ENCODE measurements at places on chromosomes 11 and 22.

GRCh38 chr11:113859665-113860064 is 15.7 kb downstream of the USP28 start:
- no peak for DNase-seq

- no peak for DNase-seq
Measured at GRCh38 chr11:111870113-111870512, 1.3 kb downstream of the ALG9 start.

- DNase-seq: no peak
Measured at GRCh38 chr11:12389676-12390657, 12.6 kb downstream of the PARVA start.

GRCh38 chr11:64203421-64204079 is 3.0 kb upstream of the FERMT3 start:
- DNase-seq: no peak

- no peak for DNase-seq
Measured at GRCh38 chr11:47852053-47852452, 3.9 kb upstream of the NUP160 start.

- DNase-seq: no peak
Measured at GRCh38 chr11:70146895-70147520, 56.1 kb upstream of the FADD start.

DNA sequence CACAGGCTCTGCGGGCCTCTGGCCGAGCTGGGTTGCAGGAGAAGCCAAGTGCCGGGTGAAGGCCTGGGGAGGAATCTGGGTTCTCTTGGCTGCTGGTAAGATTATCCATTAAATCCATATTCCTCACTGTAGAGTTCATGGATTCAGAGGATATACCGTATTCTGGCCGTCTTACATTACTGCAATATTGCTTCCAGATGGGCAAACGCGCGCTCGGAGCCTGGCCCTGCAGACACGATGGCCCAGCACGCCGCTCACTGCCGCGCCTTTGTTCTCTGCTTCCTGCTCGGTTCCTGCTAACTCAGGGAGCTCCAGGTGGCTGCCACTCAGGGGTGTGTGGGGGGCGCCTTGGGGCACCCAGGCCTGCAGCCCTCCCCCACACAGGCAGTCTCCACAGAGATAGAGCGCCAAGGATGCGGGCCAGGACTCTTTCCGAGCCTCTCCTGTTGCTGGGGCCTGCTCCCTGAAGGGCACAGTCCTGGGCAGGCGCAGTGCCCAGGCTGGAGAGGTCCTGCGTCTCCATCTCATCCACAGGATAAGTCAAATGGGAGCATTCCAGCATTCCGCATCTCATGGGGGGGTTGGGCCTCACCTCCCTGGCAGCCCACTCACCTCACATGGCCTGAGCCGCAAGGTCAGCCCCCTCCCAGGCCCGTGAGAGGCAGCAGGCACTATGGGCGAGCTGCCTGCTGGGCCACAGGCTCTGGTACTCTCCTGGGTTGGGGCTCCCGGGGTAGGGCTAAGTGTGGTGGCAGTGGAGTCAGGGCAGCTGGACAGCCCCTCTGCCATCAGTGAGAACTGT is 14.1 kb upstream of the KCNQ1OT1 start:
- no peak for DNase-seq

GRCh38 chr22:38491707-38492348 is 14.3 kb downstream of the DDX17 start:
- no peak for DNase-seq

- DNase-seq: no peak
Measured at GRCh38 chr22:50243685-50244419, 971 bp downstream of the TUBGCP6 start.

- no peak for DNase-seq
Measured at GRCh38 chr11:67378544-67378943, 5.1 kb upstream of the CLCF1 start.

GRCh38 chr11:2924381-2924780 is 4.8 kb downstream of the PHLDA2 start:
- no peak for DNase-seq

- no peak for DNase-seq
Measured at GRCh38 chr11:131760091-131761061, 390.0 kb downstream of the NTM start.

DNA sequence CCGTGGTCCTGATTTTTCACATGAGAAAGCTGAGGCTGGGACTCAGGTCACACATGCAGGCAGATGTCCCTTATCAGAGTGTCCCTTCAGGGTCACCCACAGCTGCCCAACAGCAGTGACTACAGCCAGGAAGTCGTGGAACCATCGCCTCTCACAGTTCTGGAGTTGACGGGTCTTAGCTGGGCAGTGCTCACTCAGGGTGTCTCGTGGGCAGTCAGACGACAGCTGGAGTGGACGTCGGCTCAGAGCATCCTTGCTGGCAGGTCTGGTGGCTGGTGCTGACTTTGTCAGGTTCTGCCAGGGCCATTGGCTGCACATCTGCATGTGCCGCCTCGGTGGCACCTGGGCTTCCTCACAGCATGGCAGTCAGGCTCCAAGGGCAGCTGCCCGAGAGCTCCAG is 35.6 kb upstream of the TH start:
- DNase-seq: no peak

DNA sequence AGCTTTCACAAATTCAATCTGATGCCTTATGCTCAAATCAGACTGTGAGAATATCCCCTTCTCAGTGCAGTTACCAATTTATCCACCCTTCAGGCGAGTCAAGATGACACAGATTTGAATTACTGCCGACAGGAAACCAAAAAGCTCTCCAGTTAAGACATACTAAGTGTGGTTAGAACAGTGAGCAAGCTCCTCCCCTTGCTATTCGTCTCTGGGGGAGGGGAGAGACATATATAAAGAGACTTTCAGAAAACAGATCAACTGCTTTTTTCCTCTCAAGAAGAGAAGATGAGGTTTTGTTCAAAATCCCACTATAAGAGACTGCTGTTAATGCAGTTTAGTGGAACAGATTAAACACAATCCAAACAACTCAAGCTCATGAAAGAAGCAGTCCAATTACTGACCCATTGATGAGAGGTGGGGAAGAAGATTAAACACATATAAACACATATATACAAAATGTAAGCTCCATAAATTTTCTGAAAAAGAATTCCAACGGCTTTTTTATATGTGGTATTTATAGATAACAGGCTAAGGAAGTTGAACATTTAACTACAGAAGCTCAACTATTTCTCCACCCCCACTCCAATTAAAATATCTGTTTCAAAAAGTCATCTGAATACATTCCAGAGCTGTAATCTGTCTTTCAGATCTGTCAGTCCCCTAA is 102.7 kb downstream of the MRTFA start:
- DNase-seq: no peak

DNA sequence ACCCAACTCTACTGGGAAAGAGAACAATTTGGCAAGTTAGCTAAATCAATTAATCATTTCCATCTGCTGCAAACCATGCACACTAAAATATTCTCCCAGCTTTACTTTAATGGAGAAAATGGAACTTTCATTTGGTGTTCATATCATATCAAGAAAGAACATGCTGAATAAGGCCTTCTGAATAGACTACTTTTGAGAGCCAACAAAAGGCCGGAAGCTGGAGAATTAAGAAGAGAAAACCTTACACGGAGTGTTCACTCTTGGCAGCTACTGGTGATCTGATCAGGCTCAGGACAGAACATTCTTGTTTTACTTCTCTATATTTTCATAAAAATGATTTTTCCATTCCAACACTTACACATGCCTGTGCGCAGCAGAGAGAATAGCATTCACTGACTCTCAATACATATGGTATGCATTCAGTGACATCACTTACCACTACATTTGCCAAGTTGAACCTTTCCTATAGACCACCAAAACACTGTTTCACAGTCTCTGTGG is 165.3 kb downstream of the TTC28 start:
- no peak for DNase-seq

- DNase-seq: no peak
Measured at GRCh38 chr11:105618343-105618955, 8.6 kb downstream of the GRIA4 start.

Measured in activated naive CD8-positive, alpha-beta T cell treated with anti-CD3 and anti-CD28 coated beads, Interleukin-2, amount 50 U/mL, for 16 hours (primary cell).